ENCODE measurements at places on chromosomes 6 and 20. TPM values are rescaled to one million over a fixed set of nuclear protein-coding genes. Genes with fewer than 3 reads are reported as not detected.

DNA sequence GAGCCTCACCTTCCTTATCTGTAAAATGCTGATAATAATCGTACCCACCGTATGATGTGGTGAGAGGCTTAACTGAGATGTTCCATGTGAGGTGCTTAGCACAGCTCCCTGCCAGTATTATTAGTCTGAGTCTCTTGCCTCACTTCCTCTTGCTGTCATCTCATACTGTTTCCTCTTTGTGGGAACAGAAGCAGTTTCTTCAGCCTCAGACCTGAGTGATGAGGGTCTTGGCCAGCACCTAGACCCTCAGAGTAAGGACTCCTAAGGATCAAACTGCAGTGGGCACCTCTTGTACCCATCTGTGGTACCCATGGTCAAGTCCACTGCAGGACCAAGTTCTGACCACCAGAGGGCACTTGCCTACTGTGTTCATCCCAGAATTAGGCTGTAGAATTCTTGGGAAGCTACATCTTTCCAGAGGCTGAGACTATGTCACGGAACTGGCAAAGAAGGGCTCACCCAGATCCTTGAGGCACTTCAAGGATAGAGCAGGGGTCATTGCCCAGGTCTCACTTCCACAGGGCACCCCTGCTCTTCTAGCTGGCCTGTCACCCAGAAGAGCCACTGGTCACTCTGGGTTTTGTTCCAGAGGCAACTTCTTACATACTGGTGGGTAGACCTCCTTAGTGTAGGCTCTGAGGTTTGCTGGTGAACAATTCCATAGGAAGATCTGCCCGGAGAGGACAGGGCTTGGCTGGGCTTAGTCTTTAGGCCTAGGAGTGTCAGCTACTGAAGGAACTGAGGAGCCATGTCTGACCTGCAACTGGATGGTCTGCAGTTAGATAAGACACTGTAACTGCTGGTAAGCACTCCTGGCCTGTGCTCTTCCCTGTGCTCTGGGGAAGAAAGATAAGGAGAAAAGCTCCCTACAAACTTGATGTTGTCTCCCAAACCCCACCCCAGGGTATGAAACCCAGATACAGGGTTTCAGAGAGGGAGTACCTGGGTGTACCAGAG lies 20.6 kb upstream of the SGK2 start:
- peak; percentile 48 for DNase-seq

DNA sequence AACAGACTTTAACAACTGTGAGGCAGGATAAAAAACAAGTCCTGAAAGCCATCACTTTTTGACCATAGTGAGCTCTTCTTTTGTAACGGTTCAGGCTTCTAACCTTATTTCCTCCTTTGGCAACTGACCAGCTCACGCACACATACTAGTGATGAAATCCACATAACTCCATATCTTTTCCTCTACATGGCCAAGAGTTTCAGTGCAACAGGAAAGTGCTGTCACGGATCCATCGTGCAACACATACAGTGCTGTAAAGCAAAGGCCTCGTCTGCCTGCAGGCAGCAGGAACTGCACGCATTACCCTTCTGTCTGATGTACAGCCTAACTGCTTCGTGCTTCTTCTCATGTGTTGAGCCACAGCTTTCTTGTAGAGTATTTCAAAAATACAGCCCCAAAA lies 108.5 kb downstream of the EPM2A start:
- no peak for DNase-seq

GRCh38 chr6:134678436-134678889 lies 271.4 kb downstream of the ALDH8A1 start:
- no peak for DNase-seq

GRCh38 chr20:63036291-63036690 lies 29.5 kb upstream of the BHLHE23 start:
- DNase-seq: no peak

- DNase-seq: no peak
Observed at GRCh38 chr6:165967810-165968407, 199.7 kb downstream of the TBXT start.

The ERVFRD-1 gene
- total RNA-seq: not detected

The SYCP2L gene
- 0.39 TPM for total RNA-seq

Measured in activated naive CD4-positive, alpha-beta T cell treated with anti-CD3 and anti-CD28 coated beads, Interleukin-2, amount 50 U/mL, for 72 hours (primary cell).